GM13976 (cell line): ENCODE measurements at places on chromosomes 11 and 22.

GRCh38 chr11:69339041-69339733 lies 45.2 kb downstream of the MYEOV start:
- peak; percentile 6 for DNase-seq

DNA sequence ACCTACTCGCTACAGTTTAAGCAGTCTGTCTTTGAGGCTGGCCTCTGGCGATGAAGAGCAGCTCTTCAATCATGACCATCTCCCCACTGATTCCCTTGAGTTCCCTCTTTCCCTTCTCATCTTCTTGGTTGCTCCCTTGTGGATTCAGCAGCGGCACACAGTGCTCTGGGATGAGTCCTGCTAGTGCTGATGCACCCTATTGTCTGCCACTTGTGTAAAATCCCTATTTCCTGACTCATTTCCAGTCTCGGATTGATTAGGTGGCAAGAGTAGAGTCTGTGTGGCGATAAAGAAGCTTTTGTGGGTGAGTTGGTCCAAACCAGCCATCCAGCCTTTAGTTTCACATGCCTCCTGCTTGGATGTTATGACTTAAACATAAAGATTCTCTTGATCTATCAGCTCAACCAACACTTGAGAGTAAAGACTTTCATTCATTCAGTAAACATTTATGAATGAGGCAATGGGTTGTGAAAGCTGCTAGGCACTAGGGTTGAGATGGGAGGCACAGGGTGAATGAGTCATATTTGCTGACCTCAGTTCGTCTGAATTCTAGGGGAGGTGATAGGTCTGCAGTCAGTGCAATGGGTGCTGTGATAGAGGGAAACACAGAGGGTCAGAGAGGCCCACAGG lies 219.4 kb upstream of the RAG2 start:
- no peak for DNase-seq

DNA sequence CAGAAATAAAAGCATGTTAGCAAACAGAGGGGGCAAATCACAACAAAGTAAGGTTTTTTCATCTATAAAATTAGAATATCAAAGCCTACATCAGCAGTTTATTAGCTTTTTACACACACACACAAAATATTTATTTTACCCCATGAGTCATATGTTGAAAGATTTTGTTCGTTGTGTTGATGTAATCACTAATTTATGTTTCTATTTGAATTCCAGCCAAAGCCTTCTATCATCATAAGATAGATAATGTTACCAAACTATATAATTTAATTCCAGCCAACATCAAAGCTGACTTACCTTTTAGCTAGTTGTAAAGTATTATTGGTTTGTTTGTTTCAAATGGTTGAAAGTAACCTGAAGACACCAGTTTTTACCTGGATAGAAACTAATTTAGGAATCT lies 458.0 kb upstream of the ARHGAP42 start:
- DNase-seq = no peak

GRCh38 chr11:12008790-12009616 lies 577 bp upstream of the DKK3 start:
- DNase-seq = peak; percentile 41

- no peak for DNase-seq
These were observed 1.5 kb downstream of the SULT4A1 start for GRCh38 chr22:43860831-43861230.

GRCh38 chr11:134994431-134994830 lies 582.4 kb upstream of the B3GAT1 start:
- DNase-seq = no peak

DNA sequence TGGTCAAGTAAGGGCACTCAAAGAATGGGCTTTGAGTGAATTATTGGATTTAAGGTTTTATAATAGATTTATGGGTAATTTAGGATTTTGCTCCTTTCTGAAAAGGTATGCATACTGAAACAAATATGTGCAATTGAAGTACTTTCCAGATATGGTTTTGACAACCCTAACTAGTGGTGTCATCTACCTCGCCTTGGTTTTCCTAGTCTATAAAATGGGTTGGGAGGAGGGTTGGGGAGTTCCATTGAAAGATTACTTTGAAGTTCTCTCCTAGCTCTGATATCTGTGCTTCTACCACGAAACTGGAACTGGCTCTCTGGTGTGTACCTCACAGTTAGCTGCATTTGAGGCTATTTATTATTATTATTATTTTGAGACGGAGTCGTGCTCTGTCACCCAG lies 431 bp upstream of the SPTBN2 start:
- DNase-seq = no peak

DNA sequence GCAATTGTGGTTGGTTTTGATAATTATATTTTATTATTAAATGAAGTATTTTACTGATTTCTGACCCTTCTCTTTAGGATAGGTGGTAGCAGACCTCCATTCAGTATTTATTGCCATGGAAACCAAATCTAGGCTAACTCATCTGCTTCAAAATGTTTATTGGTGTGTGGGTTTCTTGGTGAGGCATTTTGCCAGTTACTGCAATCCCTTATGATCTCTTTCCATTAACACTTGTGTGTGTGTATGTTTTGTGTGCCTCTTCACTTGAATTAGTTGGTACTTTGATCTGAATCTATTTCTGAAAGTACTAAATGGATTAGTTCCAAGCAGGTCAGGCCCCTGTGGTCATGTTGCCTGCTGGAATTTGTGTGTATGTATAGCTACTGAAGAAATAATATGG lies 184.4 kb upstream of the C11orf87 start:
- DNase-seq = no peak

- DNase-seq = peak; percentile 70
These were observed 17.2 kb downstream of the CBX7 start for GRCh38 chr22:39135092-39135896.

- no peak for DNase-seq
These were observed 61.8 kb upstream of the PHF21B start for GRCh38 chr22:45071618-45072017.

GRCh38 chr22:36405671-36406538 lies 18.1 kb upstream of the MYH9 start:
- DNase-seq = no peak

DNA sequence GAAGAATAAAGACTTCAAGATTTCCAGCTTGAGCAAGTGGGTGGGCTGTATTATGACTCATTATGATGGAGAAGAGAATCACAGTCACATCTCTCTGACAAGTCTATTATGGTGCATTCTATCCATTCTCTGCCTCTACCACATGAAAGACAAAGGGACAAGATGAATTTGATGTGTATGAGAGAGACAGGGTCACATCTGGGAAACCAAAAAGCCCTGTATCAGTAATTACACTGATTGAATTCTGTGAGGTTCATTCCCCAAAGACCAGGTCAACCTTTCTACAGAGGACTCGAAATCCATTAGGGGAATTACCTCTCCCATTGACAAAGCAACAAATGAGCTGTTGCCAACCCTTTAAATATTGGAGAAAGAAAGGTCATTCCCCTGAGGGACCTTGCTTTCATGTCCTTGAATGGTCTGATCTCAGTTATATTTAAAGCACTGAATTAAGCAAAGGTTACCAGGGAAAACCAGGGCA lies 109.6 kb downstream of the USP35 start:
- DNase-seq = no peak

GRCh38 chr22:46233231-46233630 lies 16.9 kb downstream of the CDPF1 start:
- no peak for DNase-seq

DNA sequence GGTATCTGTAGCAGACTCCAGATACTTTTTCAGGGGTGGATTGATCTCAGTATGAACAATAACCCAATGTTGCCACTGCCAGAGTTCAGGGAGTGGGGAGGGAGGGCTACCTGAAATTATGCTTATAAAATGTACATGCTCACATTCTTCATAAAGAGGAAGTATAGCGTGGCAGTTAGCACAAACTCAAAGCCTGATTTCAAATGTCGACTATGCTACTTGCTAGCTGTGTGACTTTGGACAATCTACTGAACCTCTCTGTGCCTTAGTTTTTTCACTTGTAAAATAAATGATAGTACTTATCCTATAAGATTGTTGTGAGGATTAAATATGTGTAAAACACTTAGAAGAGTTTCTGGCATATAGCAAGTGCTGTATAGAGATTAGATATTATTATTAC lies 26.5 kb upstream of the POU2AF1 start:
- no peak for DNase-seq

DNA sequence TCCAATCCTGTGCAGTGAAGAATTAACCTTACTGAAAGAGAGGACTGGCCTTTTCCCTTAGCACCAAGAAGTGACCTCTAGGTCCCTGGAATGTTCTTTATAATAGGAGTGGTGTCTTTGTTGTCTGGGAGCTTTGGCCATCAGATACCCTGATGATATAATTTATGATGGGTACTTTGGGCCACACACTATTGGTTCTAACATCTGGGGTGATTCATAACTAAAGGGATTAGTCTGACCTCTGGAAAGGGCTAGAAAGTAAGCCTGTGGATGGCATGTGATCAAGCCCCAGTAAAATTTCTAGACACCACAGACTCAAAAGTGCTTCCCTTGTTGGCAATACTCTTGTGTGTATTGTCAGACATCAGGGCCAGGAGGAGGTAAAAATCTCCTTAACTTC lies 891.2 kb downstream of the KCNA4 start:
- DNase-seq = no peak

DNA sequence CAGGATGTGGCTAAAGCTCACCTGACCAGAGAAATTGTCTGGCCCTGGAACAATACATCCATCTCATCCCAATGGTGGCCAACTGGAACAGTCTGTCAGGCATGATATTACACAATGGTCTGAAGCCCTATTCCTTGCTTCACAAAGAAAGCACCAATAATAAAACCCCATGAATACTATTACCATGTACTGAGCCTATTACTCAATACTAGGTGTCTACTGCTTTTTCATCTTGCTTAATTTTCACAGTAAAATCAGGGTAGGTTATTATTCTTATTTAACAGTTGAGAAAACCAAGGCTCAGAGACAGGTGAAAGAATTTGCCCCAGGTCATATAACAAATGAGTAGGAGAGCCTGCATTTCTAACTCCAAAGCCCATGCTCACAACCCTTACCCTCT lies 68.9 kb upstream of the CAPRIN1 start:
- DNase-seq = no peak

DNA sequence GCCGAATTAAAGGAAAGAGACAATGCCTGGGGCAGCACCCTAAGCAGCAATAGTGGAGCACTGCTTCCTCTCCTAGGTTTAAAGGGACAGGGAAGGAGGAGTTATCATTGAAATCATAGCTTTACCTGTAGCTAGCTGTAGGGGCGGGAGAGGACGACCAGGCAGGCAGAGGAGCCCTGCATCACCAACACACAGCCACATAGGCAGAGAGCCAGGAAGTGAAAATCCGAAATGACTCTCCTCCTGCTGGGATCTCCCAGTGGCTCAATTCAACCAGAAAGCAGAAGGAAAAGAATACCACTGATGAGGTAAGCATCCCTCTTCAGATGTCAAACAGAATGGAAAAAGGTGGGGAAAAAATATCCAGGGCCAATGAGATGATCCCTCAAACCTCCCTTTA lies 20.4 kb downstream of the MRGPRX4 start:
- peak; percentile 29 for DNase-seq

DNA sequence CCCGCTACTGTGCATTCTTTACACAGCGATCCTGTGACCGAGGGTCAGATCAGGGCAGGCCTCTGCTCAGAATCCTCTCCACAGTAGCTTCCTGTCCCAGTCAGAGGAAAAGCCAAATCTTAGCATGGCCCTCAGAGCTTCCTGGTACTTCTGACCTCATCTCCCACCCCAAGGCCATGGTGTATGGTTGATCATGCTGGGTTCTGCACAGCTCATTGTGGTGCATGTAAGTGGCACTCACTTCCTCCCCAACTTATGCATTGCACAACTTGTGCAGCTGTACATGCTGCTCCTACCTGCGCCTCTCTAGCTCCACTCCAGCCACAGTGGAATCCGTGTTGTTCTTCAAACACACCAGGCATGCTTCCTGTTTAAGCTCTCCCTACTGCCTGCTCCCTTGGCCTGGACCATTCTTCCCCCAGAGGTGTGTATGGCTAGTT lies 20.3 kb downstream of the BMAL1 start:
- no peak for DNase-seq

DNA sequence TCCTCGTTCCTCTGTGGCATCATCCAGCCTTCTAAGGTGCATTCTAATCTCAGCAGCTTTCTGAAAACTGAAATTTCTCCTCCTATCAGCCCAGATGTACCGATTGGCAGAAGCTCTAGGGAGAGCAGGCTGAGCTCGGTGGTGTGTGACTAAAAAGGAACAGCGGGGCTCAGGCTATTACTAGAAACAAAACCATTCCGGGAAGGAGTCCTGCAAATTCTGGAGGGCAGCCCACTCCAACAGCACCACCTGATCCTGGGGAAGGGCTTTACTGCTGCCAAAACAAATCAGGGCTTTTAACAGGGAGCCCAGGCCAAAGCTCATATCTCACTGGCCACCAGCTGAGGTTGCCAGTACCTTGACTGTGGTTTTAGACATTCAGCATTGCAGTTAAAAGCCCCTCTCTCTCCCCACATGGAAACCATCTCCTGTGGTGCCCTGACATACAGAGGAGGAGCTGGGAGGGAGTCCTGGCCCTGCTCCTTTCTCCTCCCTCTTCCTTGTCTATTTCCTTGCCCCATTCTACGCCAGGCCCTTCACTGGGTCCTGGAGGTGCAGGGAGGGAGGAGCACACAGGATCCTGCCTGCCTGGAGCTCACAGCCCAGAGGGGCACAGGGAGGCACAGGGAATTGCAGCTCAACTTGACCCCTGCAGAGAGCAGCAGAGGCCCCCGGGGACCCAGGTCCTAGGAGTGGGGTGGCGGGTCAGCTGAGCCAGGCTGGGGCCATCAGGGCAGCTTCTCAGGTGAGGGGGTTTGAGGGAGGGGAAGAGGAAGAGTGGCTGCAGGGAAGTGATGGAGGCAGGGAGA lies 889 bp downstream of the PLAAT4 start:
- no peak for DNase-seq

DNA sequence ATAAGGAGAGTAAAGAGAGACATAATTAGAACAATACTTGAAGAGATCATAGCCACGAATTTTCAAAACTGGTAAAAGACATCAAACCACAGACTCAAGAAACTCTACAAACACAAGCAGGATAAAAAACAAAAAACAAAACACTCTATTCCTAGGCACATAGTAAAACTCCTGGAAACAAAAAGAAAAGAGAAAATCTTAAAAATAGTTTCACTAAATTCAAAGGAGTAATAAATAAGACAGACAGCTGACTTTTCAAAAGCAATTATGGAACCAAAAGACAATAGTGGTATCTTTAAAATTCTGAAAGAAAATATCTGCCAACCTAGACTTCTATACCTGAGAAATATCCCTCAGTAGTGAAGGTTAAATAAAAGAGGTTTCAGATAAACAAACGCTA lies 9.2 kb upstream of the NARS2 start:
- no peak for DNase-seq

DNA sequence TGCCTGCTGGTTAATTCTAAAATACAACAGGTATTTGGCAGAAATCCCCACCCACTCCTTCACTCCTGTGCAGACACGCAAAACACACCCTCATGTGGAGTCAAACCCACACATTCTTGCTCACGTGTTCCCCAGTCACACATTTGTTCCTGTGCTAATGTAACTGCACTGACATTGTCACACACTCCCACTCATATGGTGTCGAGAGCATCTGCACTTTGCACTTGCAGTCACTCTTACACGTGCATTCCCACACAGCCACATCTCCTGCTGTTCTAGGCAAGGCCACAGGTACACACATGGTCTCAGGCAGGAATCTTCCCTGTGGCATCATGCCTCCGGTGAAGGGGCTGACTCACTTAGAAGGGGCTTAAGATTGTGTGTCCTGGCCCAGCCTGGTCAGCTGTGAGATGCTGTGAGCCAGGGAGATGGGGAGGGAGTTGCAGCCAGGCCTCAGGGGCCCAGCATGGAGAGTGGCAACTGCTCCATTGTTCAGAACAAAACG lies 395.0 kb downstream of the TENM4 start:
- DNase-seq = peak; percentile 33

- DNase-seq = no peak
These were observed 59.6 kb downstream of the ATXN10 start for GRCh38 chr22:45731041-45731797.

- DNase-seq = no peak
These were observed 23.2 kb downstream of the NEAT1 start for GRCh38 chr11:65445604-65446445.
